ENCODE measurements at places on chromosomes 1 and 21.

- no peak for DNase-seq
These were observed 27.6 kb upstream of the SARS1 start for GRCh38 chr1:109185990-109186732.

DNA sequence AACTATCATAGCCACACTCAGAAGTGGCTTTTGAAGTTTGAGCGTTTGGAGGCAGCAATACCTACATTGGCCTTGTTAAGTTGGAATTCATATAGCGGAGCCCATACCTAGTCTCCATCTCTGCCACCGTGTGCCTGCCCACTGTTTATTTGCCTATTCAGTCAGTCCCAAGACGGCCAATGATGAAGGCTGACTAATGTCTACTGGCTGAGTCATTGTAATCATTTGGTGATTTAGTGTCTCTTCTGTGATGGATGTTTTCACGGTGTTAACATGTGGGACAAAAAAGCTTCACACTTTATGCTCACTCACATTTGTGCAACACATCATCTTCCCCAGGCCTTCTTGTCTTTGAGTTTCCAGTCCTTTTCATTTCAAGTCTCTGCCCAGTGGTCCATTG lies 92.6 kb upstream of the PBX1 start:
- no peak for DNase-seq

DNA sequence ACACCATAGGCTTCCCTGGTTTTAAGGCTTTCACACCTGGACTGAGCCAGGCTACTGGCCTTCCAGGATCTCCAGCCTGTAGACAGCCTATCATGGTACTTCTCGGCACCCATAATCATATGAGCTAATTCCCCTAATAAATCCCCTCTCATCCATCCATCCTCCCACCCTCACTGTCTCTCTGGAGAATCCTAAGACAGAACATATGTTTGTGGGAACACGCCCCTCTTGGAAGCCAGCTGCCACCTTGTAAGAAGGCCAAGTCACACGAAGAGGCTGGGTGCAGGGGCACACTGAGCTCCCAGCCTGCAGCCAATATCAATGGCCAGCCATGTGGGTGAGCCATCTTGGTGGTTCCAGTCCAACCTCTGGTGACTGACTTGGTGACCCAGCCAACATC lies 7.4 kb downstream of the CLCC1 start:
- DNase-seq, result no peak

- DNase-seq, result no peak
These were observed 299.9 kb upstream of the PLXNA2 start for GRCh38 chr1:208544053-208544452.

GRCh38 chr1:56824271-56824670 lies 5.1 kb upstream of the FYB2 start:
- DNase-seq, result no peak

GRCh38 chr1:36222481-36223380 lies 1.5 kb upstream of the THRAP3 start:
- no peak for DNase-seq
